ENCODE measurements at places on chromosomes 12 and 14.

- no peak for DNase-seq
Measured at GRCh38 chr14:63899953-63900352, 47.1 kb downstream of the SYNE2 start.

GRCh38 chr12:96329545-96329944 lies 70.7 kb downstream of the CDK17 start:
- no peak for DNase-seq

GRCh38 chr12:111112311-111113098 lies 192.1 kb upstream of the MYL2 start:
- DNase-seq, result no peak

DNA sequence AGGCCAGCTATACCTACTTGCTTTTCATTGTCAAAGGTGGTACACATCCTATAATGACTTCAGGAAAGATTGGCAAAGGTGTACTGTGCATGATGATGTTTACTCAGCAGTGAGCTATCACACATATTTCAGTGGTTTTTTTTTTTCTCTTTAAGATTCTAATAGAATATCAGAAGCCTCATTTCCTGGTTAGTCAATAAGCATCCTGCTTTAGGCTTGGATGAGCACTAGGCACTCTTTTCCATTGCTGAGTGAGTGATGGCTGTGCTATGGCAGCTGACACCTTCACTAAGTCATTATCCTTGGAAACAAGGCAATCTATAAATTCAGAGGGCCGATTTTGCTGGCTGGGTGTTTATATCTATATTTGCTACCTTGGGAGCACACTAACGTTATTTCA lies 161.1 kb upstream of the RASSF8 start:
- no peak for DNase-seq

DNA sequence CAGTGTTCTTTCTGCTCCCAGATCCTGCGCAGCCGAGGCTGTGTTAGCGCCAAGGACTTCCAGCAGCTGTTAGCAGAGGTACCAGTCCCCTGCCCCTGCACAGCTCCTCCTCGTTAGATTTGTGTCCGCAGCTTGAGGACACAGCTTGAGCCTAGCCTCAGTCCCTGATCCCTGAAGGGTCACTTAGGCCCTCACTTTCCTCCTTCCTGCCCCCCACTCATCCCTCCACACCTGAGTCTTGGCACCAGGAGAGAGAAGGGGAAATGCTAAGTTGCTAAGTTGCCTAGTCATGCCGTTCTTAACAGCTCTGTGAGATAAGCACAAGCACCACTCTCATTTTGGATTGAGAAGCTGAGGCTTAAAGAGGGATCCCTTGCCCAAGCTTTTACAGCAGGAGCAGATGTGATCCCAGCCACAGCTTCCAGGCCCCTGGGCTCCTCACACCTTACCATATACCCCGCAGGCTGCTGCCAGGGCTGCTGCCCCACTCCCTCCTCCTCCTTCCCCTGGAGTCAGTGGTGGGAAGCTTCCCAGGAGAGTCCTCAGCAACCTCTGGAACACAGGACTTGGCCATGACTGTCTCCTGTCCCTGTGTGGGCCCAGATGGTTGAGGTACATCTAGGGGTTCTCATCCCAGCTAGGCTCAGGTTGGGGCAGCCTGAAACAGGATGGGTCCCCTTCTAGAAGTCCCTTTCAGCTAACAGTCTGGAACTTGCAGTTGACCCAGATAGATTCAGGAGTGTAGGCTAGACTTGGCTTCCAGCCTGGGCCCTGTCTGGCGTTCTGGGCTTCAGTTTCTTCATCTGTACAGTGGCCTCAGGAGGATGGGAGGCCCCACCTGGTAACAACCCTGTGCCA lies 975 bp downstream of the OGFOD2 start:
- DNase-seq, result no peak

DNA sequence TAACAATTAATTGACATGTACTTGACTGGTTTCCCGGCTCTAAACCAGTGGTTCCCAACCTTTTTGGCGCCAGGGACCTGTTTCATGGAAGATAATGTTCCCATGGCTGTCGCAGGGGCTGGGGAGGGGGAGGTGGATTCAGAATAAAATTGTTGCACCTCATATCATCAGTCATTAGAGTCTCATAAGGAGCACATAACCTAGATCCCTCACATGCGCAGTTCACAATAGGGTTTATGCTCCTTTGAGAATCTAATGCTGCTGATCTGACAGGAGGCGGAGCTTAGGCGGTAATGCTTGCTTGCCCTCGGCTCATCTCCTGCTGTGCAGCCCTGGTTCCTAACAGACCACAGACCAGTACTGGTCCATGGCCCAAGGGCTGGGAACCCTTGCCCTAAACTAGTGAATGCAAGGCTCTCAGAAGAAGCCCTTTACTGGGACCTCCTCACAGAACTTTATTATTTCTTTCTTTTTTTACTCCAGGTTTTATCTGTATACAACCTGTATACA lies 86.4 kb upstream of the SINHCAF start:
- DNase-seq, result no peak

- DNase-seq, result no peak
Measured at GRCh38 chr12:26770239-26771070, 62.5 kb downstream of the ITPR2 start.

DNA sequence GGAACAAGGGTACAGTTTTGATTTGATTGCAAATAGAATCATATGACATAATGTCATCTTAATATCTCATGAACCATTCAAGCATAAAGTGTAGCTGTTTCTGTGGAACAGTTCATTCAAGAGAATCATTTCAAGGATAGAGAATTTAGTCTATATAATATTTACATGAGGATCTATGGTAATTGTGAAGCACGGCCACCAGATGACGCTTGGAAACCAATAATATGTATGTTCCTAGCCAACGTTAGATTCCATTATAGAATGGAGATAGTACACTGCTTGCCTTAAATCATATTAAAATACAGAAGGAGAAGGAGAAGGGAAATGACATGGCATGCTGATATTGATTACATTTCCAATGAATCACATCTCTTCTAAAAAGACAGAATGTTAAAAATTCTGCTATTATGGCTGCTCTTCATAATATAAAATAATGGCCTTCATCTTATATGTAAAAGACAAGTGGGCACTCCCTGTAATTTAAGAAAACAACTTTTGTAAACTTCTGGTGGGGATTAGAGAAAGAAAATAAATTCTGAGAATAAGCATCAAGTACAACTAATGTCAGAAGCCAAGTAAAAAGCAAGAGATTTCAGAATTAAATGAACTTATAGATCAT lies 351.0 kb downstream of the NAV3 start:
- no peak for DNase-seq

DNA sequence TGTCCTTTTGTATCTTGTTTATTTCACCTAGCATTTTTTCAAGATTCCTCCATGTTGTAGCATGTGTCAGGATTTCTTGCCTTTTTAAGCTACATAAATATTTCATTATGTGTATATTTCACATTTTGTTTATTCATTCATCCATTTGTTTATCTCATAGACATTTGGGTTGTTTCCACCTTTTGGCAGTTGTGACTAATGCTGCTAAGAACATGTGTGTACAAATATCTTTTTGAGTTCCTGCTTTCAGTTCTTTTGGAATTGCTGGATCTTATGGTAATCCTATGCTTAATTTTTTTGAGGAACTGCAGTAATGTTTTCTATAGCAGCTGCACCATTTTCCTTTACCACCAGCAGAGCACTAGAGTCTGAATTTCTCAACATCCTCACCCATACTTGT lies 62.4 kb downstream of the SCN8A start:
- DNase-seq, result no peak

DNA sequence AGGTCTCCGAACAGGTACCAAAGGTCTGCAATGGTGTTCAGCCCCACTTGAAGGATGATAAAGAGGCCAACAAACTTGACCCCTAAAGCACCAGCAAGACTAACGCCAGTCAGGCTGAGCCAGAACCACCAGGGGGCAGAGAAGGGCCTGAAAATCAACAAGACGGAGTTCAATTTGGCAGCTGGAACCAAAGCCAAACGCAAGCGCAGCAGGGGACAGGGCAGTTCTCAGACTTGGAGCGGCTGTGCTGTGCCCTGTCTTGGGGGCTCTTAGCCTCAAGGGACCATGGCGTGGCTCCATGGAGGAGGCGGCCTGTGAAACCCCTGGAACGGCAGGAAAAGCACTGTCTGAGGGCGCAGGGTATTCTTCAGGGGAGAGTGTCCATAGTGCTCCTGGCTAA lies 19.6 kb downstream of the POMT2 start:
- no peak for DNase-seq

DNA sequence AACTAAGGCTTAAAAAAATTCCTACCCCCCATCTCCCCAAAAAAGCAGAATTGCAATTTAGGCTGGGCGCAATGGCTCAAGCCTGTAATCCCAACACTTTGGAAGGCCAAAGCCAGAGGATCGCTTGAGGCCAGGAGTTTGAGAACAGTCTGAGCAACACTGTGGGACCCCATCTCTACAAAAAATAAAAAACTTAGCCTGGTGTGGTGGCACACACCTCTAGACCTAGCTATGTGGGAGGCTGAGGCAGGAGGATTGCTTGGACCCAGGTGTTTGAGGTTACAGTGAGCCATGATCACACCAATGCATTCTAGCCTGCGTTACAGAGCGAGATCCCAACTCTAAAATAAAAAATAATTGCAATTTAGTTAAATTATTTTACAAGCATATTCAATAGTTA lies 54.1 kb downstream of the CPM start:
- DNase-seq, result no peak

GRCh38 chr12:8989413-8989812 lies at the start of gene KLRG1:
Gene KLRG1 (plus strand): TSS chr12:8989546. CDS start chr12:8989636, 90 bp downstream.
- DNase-seq, result no peak

DNA sequence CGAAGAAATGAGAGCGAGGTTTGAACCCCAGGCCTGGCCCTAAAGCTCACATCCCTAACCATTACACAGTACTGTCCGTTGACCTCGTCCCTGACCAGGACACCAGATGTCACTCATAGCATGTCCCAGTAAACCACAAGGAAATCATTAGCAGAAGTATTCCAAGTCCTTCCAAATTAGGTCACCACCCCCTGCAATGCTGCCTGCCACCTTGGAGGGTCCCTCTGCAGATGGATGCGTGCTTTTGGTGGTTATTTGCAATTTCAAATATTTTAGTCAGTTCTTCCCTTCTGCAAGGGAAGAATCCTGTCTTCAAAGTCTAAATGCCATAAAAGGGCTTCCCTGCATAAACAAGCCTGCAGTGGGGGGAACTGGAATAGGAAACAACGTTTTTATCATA lies 71.3 kb downstream of the CLMN start:
- DNase-seq, result peak; percentile 6

Measured in left forelimb (tissue), 1 donor.